ENCODE measurements at places on chromosomes 12 and 14.

- no peak for DNase-seq
Measured at GRCh38 chr14:37901978-37902377, 305.7 kb upstream of the SSTR1 start.

DNA sequence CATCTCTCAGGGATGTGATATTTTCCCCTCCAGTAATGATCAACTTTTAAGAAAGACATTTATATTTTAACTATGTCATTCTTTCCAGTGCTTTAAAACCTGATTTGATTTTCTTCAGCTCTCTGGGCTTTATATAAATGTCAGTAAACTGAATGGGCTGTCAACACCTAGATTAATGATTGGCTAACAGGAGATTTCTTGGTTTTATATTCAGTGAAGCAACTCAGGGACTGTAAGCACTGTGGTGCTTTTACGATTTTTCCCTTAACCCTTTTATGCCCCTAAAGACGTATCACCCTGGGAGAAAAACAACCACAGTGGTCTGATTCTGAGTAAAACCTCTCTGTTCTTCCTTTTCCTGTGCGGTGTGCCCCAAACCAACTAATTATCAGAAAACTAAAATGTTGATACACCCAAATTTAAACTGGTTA is 38.0 kb downstream of the PTGER2 start:
- DNase-seq: no peak

DNA sequence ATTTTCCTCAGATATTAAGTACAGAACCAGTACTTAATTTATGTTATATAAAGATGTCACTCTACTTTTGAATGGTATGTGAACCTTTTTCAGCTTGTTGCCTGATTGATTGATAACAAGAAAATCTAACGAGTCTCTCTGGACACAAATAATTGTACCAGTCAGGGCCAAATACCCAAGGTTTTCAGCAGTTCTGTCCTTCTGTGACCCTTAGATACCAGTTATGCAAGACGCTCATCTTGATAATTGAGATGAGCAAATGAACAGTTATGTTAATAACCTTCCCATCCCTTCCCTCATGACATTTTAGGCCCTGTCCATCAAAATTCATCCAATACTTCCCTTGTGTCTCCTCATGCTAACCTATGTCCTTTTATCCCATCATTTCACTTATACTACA is 185.9 kb upstream of the G2E3 start:
- DNase-seq: no peak

- DNase-seq: no peak
Measured at GRCh38 chr12:47777741-47778558, 4.9 kb downstream of the SLC48A1 start.

DNA sequence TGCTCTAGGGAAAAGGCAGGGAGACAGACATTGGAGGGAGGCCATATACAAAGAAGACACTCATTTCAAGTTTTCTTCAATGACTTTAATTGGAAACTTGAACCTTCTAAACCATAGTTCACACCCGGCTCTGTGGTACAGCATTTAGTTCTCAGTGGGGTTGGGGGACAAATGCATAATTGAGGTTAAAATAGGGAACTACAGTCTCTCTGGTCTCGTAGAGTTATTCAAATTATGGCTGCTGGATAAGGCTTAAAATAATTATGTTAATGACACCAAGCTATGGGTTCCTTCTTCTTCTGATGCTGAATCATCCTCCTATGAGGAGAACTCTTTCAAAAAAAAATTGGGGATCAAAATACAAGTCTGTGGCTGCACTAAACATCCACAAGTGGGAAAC is 3.8 kb upstream of the RPAP3 start:
- DNase-seq: peak; percentile 42

DNA sequence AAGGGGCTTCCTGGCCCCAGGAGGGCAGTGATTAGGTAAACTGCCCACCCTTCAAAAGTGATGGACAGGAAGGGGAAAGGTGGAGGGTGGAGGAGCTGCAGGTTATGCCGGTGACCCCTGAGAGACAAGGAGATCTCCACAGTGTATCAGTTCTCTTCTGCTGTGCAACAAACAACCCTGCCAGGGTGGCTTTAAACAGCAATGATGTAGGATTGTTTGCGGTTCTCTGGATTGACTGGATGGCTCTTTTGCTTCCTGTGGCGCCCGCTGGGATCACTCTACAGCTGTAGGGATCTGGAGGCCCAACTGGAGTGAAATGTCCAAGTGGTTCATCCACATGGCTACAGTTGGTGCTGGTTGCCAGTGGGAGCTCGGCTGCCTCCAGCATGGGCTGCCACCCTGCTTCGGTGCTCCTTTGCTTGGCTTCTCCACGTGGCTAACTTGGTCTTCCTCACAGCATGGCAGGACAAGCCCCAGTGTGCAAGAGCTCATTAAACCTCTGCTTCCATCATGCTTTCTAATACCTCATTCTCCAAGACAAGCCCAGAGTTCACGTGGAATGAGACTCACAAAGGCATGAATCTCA is 8.6 kb upstream of the ANKRD9 start:
- no peak for DNase-seq
